Left ventricle myocardium inferior (tissue), 1 donor: ENCODE measurements at places on chromosomes 5 and 9. TPM values are rescaled to one million over a fixed set of nuclear protein-coding genes. Genes with fewer than 3 reads are reported as not detected.

Gene HSD17B3
- 1.4 TPM for total RNA-seq

DNA sequence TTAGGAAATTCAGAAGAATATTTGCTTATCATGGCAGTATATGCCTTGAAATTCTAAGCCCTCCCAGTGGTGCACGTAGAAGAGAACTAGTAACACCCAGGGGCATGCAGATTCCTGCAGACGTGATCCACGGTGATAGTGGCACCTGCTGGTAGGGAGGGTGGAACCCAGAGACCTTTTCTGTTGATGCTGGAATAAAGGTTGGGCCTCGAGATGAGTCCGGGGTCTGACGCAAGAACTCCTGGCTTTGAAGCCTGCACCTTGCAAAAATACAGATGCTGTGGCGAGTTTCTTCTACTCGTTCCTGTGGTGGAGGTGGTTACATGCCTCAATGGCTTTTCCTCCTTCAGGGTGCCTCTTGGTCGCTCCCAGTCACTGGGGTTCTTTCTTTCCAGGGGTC is 39.5 kb upstream of the PHF2 start:
- no peak overlapping the region for H3K27ac ChIP-seq
- DNase-seq: no peak
- H3K4me1 ChIP-seq: peaks cover 43% of the 10 kb centered on the region

DNA sequence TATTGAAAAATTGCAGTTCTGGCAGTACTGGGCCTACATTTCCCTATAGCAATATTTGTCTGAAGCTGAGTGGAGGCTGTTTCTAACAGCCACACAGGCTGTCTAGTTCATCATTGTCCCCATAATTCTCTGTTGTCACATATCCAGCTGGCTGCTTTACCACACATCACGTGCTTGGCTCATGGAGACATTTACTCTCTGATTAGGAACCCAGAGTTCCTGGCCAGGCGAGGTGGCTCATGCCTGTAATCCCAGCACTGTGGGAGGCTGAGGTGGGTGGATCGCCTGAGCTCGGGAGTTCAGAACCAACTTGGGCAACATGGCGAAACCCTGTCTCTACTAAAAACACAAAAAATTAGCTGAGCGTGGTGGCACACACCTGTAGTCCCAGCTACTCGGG is 81.4 kb downstream of the PGM5 start:
- no peak overlapping the region for H3K4me3 ChIP-seq
- DNase-seq: peak; percentile 68
- peaks cover 30% of the 10 kb centered on the region for H3K4me1 ChIP-seq
- no peaks in the 10 kb centered on the region for H3K27me3 ChIP-seq
- H3K27ac ChIP-seq: peak overlapping the region; percentile 69
- peaks cover 5% of the 10 kb centered on the region for H3K36me3 ChIP-seq

DNA sequence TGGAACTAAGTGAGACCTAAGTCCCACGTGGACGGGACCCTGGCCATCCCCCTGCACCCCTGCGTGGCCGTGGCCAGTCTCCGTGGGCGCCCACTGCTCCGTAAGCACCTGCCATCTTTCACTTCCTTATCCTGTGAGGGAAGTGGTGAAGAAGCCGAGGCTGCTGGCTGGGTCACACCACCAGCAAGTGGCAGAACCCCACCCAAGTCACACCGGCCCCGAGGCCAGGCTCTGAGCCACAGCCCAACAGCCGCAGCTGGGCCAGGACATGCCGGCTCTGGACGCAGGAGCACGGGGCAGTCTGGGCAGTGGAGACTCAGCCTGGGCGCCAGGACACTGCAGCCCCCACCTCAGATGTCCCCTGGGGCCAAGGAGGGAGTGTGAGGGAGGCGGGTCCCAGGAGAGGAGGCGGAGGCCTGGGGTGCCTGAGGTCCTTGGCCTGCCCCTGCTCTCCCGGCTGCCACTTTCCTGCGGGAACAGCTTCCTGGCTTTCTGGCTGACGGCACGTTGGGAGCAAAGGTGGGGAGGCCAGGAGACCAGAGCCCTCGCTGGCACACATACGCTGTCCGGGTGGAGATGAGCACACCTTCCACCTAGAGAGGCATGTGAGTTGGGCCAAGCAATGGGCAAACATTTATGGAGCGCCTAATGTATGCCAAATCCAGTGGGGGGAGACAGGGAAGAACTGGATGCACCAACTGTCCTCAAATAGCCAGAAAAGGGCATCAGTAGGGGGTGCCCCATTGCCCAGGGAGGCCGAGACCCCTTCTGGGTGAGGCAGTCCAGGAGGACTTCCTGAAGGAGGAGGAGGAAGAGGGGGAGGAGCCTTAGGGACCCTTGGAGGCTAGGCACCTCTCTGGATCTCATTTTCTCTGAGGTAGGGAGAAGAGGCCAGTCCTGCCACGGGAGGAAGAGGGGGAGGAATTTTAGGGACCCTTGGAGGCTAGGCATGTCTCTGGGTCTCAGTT is 43.9 kb upstream of the EGFL7 start:
- H3K4me1 ChIP-seq: peaks cover 31% of the 10 kb centered on the region
- no peaks in the 10 kb centered on the region for H3K27me3 ChIP-seq
- peak overlapping the region; percentile 23 for H3K27ac ChIP-seq
- no peaks in the 10 kb centered on the region for H3K36me3 ChIP-seq
- H3K4me3 ChIP-seq: no peak overlapping the region
- peak; percentile 45 for DNase-seq

DNA sequence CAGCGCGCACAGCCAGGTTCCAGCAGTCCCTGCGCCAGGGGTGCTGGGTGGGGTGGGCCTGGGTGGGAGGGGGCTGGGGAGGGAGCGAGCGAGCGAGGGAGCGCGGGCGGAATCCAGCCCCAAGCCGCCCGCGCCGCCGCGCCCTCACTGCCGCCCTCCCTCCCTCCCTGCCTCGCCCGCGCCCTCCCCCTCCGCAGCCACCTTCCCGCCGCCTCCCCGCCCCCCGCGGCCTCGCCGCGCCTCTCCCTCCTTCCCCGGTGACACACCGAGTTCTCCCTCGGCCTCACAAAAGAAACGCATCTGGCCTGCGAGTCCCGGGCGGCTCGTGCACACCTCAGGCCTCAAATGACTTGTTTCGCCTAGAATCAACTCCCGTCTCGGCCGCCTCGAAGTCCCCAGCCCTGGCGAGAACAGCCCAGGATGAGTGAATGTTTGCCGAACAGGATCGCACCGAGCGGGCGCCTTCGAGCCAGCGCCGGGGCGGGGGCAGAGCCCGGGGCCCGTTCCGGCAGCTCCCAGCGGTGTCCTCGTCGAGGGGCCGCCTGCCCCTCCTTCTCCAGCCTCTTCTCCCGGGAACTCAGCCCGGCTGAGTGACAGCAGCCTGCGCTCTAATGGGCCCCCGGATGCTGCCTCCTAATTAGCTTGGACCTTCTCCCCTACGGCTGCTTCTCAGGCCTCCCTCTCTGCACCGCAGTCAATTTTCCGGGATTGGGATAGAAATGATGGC is 371 bp upstream of the PITX1 start:
- H3K4me1 ChIP-seq: peaks cover 50% of the 10 kb centered on the region
- H3K27ac ChIP-seq: no peak overlapping the region
- H3K4me3 ChIP-seq: peak overlapping the region; percentile 60
- no peak for DNase-seq
- no peaks in the 10 kb centered on the region for H3K36me3 ChIP-seq

Gene IL31RA
- 0.27 TPM for total RNA-seq

DNA sequence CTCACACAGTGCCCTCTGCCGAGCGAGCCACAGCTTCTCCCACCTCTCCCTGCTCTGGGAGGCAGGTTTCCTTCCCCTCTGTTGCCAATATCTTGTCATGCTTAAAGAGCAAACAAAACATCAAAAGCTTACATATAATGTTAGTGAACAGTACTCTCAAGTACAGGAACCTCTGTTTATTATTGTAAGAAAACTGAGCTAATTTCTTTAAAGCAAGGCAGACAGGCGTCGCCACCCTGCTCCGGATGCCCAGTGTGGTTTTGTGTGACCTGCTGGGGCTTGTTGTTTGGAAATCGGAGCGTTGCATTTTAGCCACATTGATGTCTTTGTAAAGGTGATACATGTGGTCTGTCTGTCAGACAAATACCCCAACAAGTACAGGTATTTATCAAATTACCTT is 401.4 kb upstream of the IRX1 start:
- H3K27me3 ChIP-seq: peaks cover 91% of the 10 kb centered on the region
- no peak overlapping the region for H3K4me3 ChIP-seq
- H3K4me1 ChIP-seq: peaks cover 5% of the 10 kb centered on the region
- no peak overlapping the region for H3K27ac ChIP-seq
- no peaks in the 10 kb centered on the region for H3K36me3 ChIP-seq
- DNase-seq: no peak

DNA sequence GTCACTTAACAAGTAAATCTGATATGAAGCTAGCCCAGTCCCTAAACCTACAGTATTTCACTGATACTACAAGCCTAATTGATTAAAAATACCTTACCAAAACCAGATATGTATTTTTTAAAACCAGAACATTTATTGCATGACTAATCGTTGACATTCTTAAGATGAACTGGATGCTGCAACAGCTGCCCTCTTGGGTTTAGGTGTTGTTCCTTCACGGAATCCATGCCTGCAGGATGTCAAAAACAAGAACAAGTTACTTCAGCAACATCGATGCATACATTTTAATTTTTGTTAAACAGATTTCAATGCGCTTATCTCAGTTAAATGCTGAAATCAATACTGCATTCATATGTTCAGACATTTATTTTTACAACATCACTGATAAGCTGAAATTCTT is 2.7 kb downstream of the RPL37 start:
- H3K4me1 ChIP-seq: peaks cover 35% of the 10 kb centered on the region
- H3K4me3 ChIP-seq: no peak overlapping the region
- no peaks in the 10 kb centered on the region for H3K27me3 ChIP-seq

DNA sequence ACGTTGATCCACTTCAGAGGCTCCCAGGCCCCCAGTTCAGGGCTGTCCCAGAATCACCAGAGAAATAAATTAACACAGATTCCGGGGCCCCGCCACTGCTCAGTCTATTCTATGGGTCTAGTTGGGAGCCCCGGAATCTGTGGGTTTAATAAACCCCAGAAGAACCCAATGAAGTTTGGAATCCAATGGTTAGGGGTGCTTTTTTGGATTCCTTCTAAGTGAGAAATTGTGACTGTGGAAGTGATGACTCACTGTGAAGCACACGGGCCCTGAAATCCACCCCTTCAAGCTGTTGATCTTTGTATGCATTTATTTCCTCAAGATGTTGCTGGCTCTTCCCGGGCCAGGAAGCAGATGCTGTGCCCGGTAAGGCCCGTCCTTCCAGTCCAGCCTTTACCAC is 57.3 kb upstream of the SLC28A3 start:
- no peaks in the 10 kb centered on the region for H3K36me3 ChIP-seq
- no peak overlapping the region for H3K27ac ChIP-seq
- H3K4me3 ChIP-seq: no peak overlapping the region

Gene LRRC70
- 0.77 TPM for total RNA-seq

DNA sequence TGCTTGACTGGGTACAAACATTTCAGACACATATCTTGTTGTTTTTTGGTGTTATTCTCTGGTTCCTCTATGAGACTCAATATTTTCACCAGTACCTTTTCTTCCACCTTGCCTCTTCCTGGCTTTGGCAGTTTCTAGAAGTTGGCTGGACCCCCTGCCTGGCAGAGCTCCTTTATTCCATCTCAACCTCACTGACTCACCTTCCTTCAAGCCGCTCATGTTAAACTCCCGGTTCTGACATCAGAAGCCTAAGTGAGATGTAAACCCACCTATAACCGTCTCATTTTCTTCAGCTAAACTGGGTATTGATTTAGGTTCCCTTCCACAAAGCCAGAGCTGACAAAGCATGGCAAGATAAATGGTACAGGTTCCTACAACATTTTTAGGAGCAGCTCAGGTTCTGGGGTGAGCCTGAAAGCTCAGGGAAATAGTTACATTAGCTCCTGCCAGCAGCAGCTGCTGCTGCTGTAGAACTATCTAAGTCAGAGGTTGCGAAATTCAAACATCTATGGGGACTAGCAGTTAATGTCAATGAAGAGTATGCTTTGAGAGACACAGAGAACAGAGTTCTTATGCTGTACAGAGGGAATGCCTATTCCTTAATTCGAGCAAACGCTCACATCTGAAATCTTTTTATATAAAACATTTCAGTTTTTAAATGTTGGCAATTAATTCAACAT is 197.1 kb upstream of the NR3C1 start:
- no peaks in the 10 kb centered on the region for H3K27me3 ChIP-seq
- peaks cover 23% of the 10 kb centered on the region for H3K4me1 ChIP-seq
- no peak for DNase-seq
- H3K27ac ChIP-seq: peak overlapping the region; percentile 38
- H3K4me3 ChIP-seq: no peak overlapping the region
- no peaks in the 10 kb centered on the region for H3K36me3 ChIP-seq

- no peaks in the 10 kb centered on the region for H3K4me1 ChIP-seq
- no peaks in the 10 kb centered on the region for H3K27me3 ChIP-seq
- no peak overlapping the region for H3K4me3 ChIP-seq
- no peak overlapping the region for H3K27ac ChIP-seq
Measured at GRCh38 chr5:87347841-87348240, 64.9 kb downstream of the CCNH start.

GRCh38 chr9:69090946-69091345 is 55.4 kb downstream of the FXN start:
- no peaks in the 10 kb centered on the region for H3K27me3 ChIP-seq
- H3K4me1 ChIP-seq: peaks cover 30% of the 10 kb centered on the region
- no peak overlapping the region for H3K4me3 ChIP-seq
- no peak for DNase-seq

GRCh38 chr5:91332267-91333045 is 50.7 kb downstream of the ARRDC3 start:
- H3K36me3 ChIP-seq: no peaks in the 10 kb centered on the region
- H3K27me3 ChIP-seq: no peaks in the 10 kb centered on the region
- H3K4me1 ChIP-seq: no peaks in the 10 kb centered on the region
- no peak for DNase-seq
- no peak overlapping the region for H3K27ac ChIP-seq

DNA sequence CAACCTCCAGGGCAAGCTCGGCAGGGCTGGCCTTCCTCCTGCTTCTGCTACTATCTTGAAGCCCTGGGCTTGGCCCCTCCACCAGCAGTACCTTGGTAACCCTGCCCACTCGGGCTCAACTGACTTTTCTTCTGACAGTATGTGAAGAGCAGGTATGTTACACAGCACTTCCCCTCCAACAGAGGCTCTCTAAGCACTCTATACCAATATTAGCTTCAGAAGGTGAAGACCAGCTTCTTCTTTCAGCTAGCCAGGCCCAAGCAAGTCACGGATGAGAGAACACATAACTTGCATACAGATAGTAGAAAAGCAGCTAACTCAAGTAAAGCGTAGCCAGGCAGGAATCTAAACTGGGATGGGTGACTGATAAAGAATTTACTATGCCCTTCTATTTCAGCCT is 64.3 kb downstream of the FEM1C start:
- H3K27ac ChIP-seq: no peak overlapping the region
- no peak for DNase-seq
- no peaks in the 10 kb centered on the region for H3K36me3 ChIP-seq
- H3K4me1 ChIP-seq: no peaks in the 10 kb centered on the region
- H3K4me3 ChIP-seq: no peak overlapping the region

DNA sequence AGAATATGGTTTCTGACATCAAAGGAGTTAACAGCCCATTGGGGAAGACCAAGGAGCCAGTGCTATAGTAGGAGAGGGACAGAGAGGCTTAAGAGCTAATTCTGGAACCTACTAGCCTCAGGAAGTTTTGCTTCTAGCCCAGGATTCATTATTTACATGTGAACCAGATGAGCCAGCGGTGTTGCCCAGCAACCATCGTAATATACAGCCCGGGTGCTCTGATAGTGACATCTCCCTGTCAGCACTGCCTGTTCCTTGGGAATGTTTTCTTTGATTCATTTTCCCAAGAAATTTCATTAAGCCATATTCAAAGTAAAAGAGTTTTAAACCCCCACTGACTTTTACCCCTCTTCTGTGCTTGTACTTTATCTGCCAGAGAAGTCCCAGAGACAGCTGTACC is 217.4 kb upstream of the ADAMTSL1 start:
- no peak for DNase-seq
- no peaks in the 10 kb centered on the region for H3K36me3 ChIP-seq
- H3K27me3 ChIP-seq: no peaks in the 10 kb centered on the region
- H3K4me3 ChIP-seq: no peak overlapping the region
- peaks cover 7% of the 10 kb centered on the region for H3K4me1 ChIP-seq
